ENCODE measurements at places on chromosomes 6 and 20. TPM values are rescaled to one million over a fixed set of nuclear protein-coding genes. Genes with fewer than 3 reads are reported as not detected.

Gene SLC22A16
- not detected for total RNA-seq

GRCh38 chr6:169684056-169684455 is 17.8 kb downstream of the WDR27 start:
- no peak for DNase-seq

Gene ADGRF1
- total RNA-seq = 0.82 TPM

- no peak for DNase-seq
These were observed 90.8 kb downstream of the ZNF217 start for GRCh38 chr20:53502820-53503219.

Gene PRR3
- total RNA-seq = 7.9 TPM

GRCh38 chr6:34205466-34205865 is 31.2 kb upstream of the HMGA1 start:
- no peak for DNase-seq

Gene ULBP2
- total RNA-seq = 19.0 TPM

- DNase-seq = no peak
These were observed 41.9 kb upstream of the TMEM170B start for GRCh38 chr6:11495565-11496145.

Gene WDR27
- 70.6 TPM for total RNA-seq

Data from glomerular endothelial cell (primary cell).